SK-MEL-5 (cell line): ENCODE measurements at places on chromosomes 3 and 15. TPM values are rescaled to one million over a fixed set of nuclear protein-coding genes. Genes with fewer than 3 reads are reported as not detected.

ACAD9 gene
- 28.6 and 31.7 TPM in 2 replicates for total RNA-seq

TNNC1 gene
- total RNA-seq: 0.24 and 0.42 TPM in 2 replicates

AGTR1 gene
- 0.08 and 0.13 TPM in 2 replicates for total RNA-seq

DNA sequence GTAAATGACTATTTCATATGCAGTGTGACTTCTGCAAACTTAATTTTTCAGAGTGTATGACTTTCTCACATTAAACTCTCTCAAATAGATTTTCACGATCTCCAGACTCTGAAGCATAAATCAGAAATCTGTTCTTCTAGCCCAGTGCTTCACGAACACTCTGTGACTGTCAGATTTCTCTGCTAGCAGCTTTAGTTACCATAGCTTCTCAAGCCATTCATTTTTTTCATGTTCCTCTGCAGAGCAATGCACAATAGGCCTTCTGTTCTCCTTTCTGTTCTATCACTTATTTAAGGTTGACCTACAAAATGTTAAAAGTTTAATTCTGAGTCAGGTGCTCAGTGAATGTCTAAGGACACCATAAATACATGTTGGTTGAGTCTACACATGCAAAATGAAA is 1102.2 kb downstream of the TUSC7 start:
- peak; percentile 3 for DNase-seq

DNA sequence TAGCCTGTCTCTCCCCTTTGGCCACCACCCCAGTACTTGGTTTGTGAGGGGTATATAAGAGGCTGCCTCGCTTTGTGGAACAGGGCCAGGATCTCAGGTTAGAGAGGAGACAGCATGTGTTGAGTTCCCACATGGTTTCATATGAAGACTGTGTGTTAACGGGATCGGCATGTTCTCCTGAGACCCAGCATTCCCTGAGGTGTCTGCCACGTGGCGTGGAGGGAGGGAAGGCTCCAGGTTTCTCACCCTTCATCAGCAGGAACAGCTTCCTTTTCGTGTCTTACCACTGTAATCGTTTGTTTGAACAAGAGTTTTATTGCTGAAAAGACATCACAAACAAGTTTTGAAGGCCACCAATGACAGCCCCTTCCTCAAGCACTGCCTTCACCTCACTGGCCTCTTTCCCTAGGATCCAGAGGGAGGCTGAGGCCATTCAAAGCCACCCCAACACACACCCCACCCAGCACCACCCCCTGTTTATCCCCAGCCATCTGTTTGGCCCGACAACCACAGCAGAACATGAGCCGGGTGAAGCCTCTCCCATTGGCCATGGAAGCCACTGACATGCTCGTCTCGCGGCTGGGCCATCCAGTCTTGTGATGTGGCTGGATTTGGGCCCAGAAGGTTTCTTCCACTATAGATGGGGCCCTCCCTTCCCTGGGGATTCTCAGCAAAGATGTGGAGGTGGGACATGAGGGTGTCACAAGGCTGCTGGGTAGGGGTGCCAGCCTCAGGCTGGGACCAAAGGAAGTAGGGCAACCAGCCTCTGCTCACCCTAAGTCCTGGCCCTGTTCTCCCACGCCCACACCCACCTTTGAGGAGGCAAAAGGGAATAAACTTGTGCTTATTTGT is 10.0 kb downstream of the BHLHE40 start:
- peak; percentile 40 for DNase-seq

DNA sequence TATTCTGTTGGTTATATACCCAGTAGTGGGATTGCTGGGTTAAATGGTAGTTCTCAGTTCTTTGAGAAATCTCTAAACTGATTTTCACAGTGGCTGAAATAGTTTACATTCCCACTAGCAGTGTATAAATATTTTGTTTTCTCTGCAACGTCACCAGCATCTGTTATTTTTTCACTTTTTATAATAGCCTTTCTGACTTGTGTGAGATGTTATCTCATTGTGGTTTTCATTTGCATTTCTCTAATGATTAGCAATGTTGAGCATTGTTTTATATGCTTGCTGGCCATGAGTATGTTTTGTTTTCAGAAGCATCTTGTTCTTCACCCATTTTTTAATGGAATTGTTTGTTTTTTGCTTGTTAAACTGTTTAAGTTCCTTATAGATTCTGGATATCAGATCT is 612.7 kb upstream of the SGO1 start:
- DNase-seq: no peak

DNA sequence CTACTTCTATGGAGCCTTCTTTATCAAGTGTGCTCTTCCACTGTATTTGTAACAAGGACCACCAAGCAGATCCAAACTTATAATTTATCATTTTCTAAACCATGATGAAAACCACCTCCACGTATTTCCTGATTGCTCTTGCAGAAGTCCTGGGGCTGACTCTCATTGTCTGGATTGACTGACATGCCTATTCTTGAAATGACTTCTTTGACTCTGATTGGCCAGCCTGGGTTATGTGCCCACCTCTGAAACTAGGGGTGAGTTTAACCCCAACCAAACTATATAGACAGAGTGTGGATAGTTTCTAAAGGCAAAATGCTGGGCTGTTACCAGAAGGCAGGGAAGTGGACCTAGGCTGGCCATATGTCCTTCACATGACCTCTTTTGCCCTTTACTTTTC is 12.7 kb downstream of the TMPRSS7 start:
- no peak for DNase-seq

DNA sequence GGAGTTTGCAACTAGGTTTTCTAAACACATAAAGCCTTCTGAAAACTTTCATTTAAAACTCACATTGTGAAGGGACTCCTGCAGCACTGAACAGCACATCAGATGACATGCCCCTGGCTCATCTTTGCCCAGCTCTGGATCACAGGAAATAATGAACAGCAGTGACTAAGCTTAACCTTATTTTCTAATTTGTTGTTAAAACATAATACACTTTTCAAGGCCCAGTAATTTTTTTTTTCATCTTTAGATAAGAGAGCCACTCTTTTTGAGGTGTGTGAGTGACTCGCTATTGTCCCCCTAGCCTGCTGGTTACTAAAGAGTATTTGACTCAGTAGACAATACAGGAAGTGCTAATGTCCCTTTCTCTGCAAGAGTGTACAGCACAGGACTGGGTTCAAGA is 204.0 kb downstream of the OSBPL10 start:
- no peak for DNase-seq
